GM12878 (cell line): ENCODE measurements at places on chromosomes 2 and 18.

DNA sequence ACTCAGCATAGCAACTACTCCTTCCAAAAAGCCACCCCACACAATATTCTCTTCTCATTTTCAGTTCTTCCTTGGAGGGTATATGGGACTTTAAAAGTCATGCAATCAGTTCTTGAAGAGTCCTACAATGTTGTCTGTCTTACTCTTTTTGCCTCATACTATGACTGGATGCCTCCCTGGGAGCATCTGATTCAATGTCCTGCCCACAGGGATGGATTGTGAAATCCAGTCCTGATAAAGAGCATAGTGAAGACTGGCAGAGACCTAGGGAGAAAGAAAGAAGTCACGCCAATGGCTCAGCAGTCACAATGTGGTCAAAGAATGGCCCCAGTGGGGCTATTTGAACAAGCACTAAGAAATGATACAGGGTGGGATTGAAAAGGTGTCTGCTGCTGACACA is 155.1 kb upstream of the SERPINE2 start:
- no peak overlapping the region for H3K27ac ChIP-seq
- H3K4me3 ChIP-seq = no peak overlapping the region
- DNase-seq = no peak
- H3K4me1 ChIP-seq = no peaks in the 10 kb centered on the region
- no peaks in the 10 kb centered on the region for H3K36me3 ChIP-seq

- H3K27me3 ChIP-seq = peaks cover 3% of the 10 kb centered on the region
- DNase-seq = no peak
- H3K27ac ChIP-seq = no peak overlapping the region
Measured at GRCh38 chr2:98910349-98911125, 25.5 kb downstream of the CRACDL start.

GRCh38 chr2:40105593-40105992 is 326.5 kb upstream of the THUMPD2 start:
- no peak overlapping the region for H3K4me3 ChIP-seq
- H3K4me1 ChIP-seq = no peaks in the 10 kb centered on the region
- H3K27ac ChIP-seq = no peak overlapping the region
- DNase-seq = no peak
- H3K36me3 ChIP-seq = no peaks in the 10 kb centered on the region
- H3K27me3 ChIP-seq = no peaks in the 10 kb centered on the region; the same call in 1 of the 2 replicates

- no peak overlapping the region for H3K27ac ChIP-seq
- no peaks in the 10 kb centered on the region; the same call in 1 of the 2 replicates for H3K4me1 ChIP-seq
- H3K27me3 ChIP-seq = no peaks in the 10 kb centered on the region
- H3K36me3 ChIP-seq = no peaks in the 10 kb centered on the region; the same call in 1 of the 2 replicates
- DNase-seq = no peak
- H3K4me3 ChIP-seq = no peak overlapping the region
Measured at GRCh38 chr18:21051620-21052019, 60.0 kb downstream of the ROCK1 start.

GRCh38 chr2:218023636-218024035 is 20.8 kb upstream of the TNS1 start:
- no peak for DNase-seq
- H3K27me3 ChIP-seq = no peaks in the 10 kb centered on the region; the same call in 1 of the 2 replicates
- H3K27ac ChIP-seq = no peak overlapping the region
- H3K4me1 ChIP-seq = no peaks in the 10 kb centered on the region
- no peaks in the 10 kb centered on the region for H3K36me3 ChIP-seq

GRCh38 chr18:52670896-52671295 is 330.9 kb downstream of the DCC start:
- H3K27me3 ChIP-seq = no peaks in the 10 kb centered on the region; the same call in 1 of the 2 replicates
- no peaks in the 10 kb centered on the region for H3K36me3 ChIP-seq
- DNase-seq = no peak

- DNase-seq = no peak
- no peaks in the 10 kb centered on the region for H3K36me3 ChIP-seq
- H3K4me1 ChIP-seq = no peaks in the 10 kb centered on the region
- no peak overlapping the region for H3K27ac ChIP-seq
- H3K27me3 ChIP-seq = no peaks in the 10 kb centered on the region
Measured at GRCh38 chr2:165725421-165725820, 68.6 kb downstream of the GALNT3 start.

GRCh38 chr2:72326759-72327158 is 179.1 kb upstream of the CYP26B1 start:
- H3K36me3 ChIP-seq = no peaks in the 10 kb centered on the region
- no peaks in the 10 kb centered on the region for H3K27me3 ChIP-seq
- no peak for DNase-seq
- H3K27ac ChIP-seq = no peak overlapping the region
- no peak overlapping the region for H3K4me3 ChIP-seq
- no peaks in the 10 kb centered on the region for H3K4me1 ChIP-seq

- no peak overlapping the region for H3K27ac ChIP-seq
- DNase-seq = no peak
- H3K4me3 ChIP-seq = no peak overlapping the region
- H3K4me1 ChIP-seq = no peaks in the 10 kb centered on the region
- no peaks in the 10 kb centered on the region for H3K27me3 ChIP-seq
Measured at GRCh38 chr2:71611247-71611646, 157.9 kb downstream of the DYSF start.

DNA sequence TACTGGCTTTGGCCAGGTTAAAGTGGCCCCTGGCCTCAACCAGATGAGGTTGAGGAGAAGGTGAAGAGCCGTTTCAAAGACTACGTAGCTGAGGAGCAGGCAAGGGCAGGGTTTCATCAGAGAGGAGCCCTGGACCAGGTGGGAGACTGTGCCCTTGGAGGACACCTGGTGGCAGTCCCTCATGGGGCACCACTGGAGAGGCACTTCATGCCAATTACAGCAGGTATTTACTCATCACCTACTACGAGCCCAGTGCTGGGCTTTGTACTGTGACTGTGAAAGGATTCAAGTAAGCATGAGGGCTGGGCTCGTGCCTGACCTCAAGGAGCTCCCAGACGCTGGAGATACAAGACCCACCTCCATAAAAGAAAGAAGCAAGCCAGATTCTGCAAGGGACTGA is 37.6 kb downstream of the SMAD7 start:
- peaks cover 10% of the 10 kb centered on the region for H3K4me1 ChIP-seq
- H3K4me3 ChIP-seq = no peak overlapping the region
- no peaks in the 10 kb centered on the region for H3K36me3 ChIP-seq
- DNase-seq = no peak

DNA sequence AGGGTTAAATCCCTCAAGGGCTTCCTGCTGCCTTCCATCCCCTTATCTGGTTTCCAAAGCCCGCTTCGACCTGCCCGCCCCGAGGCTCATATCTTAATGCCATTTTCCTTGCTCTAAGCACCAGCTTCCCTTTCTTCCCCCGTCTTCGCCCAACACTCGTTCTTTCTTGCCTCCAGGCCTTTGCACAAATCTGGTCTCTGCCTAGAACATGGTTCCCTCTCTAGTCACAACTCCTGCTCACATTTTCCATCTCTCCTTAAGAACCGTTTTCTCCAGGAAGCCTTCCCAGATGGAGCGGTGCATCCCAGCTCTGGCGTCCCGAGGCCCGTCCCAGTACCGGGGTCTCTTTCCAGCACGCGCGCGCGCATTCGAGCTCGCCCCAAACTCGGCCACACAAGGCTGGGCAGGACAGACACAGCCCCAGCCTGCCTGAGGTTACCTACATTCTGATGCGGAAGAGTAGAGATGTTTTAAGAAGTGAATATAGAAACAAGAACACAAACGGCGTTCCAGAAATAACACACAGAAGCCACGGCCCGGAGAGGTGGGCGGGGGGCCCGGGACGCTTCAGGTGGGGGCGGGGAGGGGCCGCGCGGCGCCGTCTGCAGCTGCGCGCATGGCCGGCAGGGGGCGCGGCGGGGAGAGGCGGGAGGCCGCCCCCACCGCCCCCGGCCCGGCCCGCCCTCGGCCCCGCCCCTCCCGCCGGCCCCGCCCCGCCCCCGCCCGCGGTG is at the start of gene DGKD:
DGKD (plus strand) TSS at position 726 of the 731 bp plus-strand sequence. CDS start 25 bp downstream, outside the sequence.
- H3K27ac ChIP-seq = peak within 1 kb of the TSS; percentile 94
- H3K4me1 ChIP-seq = peaks cover 32% of the 10 kb centered on the region
- H3K27me3 ChIP-seq = no peaks in the 10 kb centered on the region
- no peaks in the 10 kb centered on the region for H3K36me3 ChIP-seq
- DNase-seq = no peak
- peak within 1 kb of the TSS; percentile 85 for H3K4me3 ChIP-seq
